Stimulated activated CD4-positive, alpha-beta T cell treated with anti-CD3 and anti-CD28 coated beads, TNF-alpha, amount 100 ng/mL, for 1 hour (primary cell): ENCODE measurements at places on chromosomes 12 and 14.
A peak's percentile ranks its signal among the peaks of the same experiment; 100 is the strongest.

- no peak for DNase-seq
Observed at GRCh38 chr14:64646103-64646502, 58.1 kb upstream of the PLEKHG3 start.

DNA sequence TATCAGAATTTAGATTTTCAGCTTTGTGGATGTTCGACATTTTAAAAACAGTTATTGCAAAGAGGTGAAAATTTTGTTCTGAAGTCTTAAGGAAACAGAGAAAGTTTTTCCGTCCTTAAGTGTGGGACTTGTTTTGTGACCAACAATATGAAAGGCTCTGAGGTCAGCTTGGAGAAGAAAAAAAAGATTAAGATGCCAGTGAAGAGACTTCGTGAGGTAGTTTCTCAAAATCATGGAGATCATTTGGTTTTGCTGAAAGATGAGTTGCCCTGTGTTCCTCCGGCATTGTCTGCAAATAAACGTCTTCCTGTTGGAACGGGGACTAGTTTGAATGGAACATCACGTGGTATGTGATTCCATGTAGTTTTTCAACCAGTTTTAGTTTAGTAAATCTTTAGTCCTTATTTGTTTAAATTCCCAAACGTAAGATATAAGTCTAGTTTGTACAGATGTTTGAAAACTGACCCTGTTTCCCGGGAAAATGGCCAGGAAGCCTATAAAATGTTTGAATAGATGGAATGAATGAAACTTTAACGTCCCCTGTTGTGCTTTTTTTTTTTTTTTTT, 682 bp downstream of the KIAA0586 start:
- no peak for DNase-seq

- no peak for DNase-seq
Observed at GRCh38 chr12:7758766-7759140, 6.3 kb upstream of the NANOGNB start.

- DNase-seq, result no peak
Observed at GRCh38 chr12:121794534-121795033, 1.1 kb upstream of the RHOF start.

- DNase-seq, result peak; percentile 78
Observed at GRCh38 chr14:106605548-106606448, 1079.4 kb downstream of the TMEM121 start.

GRCh38 chr12:101563212-101563611, 31.6 kb upstream of the MYBPC1 start:
- DNase-seq, result no peak

DNA sequence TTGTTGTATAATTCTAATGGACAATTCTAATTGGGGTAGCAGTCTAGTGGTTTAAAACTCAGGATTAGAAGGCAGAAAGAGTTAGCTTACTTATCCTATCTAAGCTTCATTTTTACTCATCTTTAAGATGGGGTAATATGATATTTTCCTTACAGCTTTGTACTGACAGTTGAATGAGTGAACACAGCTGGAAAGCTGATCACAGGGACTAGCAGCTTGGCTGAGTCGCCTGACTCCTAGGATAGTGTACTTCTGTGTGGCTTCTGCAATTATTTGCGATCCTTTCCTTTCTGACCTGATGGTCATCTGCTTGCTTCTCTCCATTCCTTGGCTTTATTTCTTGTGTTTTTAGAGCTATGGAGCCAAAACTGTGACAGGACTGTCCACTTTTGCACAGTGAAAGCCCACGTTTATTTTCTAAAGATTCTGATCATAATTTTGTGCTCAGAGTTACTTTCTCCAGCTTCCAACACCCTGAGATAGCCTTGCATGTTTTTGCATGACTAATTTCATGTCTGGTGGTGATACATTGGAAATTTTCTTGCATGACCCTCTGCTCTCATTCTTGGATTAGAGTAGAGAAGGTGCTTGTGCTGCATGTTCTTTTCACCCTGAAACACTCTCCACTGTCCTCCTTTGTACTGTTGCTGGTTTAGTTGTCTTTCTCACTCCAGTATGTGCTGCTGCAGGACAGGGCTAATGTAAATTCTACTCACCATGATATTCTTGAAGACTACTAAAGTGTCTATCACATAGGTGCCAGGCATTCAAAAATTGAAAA, 377.0 kb upstream of the ATP2B1 start:
- no peak for DNase-seq

DNA sequence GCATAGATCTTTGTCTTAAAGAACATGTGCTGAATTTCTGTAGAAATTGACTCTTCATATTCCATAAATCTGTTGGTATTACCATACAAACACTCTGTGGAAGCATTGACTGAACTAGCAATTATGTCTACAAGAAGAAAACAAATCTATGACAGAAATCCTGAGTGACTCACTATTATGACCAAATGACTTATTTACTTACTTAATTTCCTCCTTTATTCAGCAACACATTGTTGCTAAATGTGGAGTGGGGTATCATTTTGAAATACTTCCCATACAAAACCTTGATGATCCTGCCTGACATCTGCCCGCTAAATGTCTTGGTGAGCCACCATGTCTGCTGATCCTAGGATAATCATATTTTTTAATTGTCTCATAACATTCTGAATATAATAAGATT, 99.1 kb upstream of the SLCO1C1 start:
- DNase-seq, result no peak

GRCh38 chr12:69350002-69350626, 1.9 kb downstream of the LYZ start:
- DNase-seq, result no peak

DNA sequence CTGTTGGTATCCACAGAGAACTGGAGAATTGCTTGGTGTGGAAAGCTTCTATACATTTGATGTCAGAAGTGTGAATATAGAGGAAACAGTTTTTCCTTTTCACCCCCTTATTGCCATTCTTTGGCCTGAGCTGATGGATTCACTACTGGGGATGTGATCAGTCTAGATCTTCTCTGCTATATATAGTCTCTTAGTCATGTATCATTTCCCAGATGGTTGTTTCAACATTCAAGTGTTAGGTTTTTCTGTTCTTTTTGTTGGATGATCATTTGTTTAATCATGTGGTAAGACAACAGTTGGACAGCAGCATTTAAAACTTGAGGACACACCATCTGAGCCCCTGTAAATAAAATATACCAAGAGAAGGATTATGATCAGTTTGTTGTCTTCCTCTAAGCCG, 29.6 kb downstream of the TMX1 start:
- DNase-seq, result no peak

- DNase-seq, result no peak
Observed at GRCh38 chr12:121330692-121331091, 21.5 kb downstream of the ANAPC5 start.

GRCh38 chr12:123428591-123428990, 7.9 kb downstream of the RILPL2 start:
- no peak for DNase-seq

GRCh38 chr12:126507231-126507630, 1442.0 kb downstream of the AACS start:
- DNase-seq, result no peak

- DNase-seq, result no peak
Observed at GRCh38 chr12:473198-473597, 13.5 kb downstream of the B4GALNT3 start.

DNA sequence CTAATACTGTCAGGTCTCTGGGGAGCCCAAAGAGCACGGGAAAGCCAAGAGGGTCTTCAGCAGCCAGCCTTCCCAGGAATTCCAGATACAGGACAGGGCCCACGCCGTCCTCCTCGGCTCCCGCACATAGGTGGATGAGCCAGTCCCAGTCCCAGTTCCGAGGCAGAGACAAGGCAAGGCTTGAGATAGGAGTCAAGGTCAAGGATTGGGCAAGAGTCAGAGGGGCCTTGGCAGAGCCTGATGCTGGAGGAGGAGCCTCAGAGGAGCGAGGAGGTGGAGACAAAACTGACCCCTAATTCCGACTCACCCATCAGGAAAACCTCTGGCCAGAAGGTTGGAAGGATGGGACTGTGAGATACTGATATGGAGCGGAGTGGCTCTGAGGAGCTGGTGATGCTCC, 21.0 kb downstream of the KRT80 start:
- DNase-seq, result no peak

DNA sequence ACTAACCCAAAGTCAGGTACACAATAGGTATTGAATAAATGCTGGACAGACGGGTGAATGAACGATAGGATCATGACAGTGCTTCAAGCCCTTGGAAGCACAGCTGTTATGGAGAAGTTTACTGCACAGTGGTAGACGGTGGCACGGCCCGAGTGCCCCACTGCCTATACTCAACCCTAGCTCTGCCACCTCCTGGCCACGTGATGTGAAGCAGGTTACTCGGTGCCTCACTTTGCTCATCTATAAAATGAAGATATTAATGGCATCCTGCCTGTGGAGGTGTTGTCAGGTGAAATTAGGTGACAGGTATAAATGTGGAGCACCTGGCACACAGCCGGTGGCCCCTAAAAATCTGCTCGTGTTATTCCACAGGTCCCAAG, 5.8 kb downstream of the ASB2 start:
- DNase-seq, result peak; percentile 57

GRCh38 chr12:52630008-52630500, 11.7 kb upstream of the KRT73 start:
- no peak for DNase-seq

- DNase-seq, result no peak
Observed at GRCh38 chr12:80472911-80473500, 29.0 kb downstream of the PTPRQ start.

- DNase-seq, result no peak
Observed at GRCh38 chr12:106113824-106114446, 24.8 kb downstream of the NUAK1 start.

- no peak for DNase-seq
Observed at GRCh38 chr12:88529531-88530488, 50.5 kb downstream of the KITLG start.

- no peak for DNase-seq
Observed at GRCh38 chr14:77936138-77936639, 136.3 kb downstream of the ADCK1 start.

DNA sequence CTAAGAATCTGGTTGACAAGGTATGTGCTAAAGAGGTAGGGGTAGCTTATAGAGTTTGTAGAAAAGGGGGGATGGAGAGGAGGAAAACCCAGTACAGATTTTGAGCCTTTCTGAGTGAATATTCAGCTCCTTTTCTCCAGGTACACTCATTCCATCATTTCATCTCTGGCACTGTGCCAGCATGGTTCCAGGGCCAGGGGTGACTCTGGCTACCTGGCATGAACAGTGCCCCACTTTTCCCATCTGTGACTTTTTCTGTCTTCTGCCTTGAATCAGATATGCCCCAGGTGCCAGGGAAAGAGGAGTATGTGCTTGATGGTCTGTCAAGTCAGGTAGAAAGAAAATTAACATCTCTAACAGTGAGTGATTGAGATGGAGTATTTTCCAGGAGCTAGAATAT, 175.7 kb downstream of the CACNA1C start:
- DNase-seq, result no peak

- DNase-seq, result no peak
Observed at GRCh38 chr14:104689881-104690711, 678 bp downstream of the INF2 start.

GRCh38 chr12:100154474-100155247, 12.0 kb upstream of the BLTP3B start:
- peak; percentile 26 for DNase-seq

- no peak for DNase-seq
Observed at GRCh38 chr12:57049890-57050289, at the start of gene MYO1A. MYO1A (minus strand) TSS chr12:57050129; CDS start chr12:57048323, 1,806 bp downstream.

DNA sequence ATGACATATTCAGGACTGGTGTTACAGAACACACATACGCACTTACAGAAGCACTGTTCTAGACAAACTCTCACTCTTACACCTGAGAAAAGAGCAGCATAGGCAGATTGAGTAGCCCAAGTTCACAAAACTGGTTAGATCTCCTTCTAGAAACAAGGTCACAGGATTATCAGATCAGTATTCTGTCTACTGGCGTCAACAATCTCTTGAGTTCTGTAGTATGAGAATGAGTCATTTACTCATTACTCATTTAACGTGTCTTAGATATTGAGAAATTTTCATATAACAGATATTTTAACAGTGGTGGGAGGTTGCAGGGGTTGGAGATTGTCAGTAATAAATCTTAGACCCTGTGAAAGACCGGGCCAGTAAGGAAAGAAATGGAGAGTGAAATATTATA, 2.8 kb upstream of the TSPAN8 start:
- no peak for DNase-seq

GRCh38 chr12:129830796-129831195, 73.0 kb downstream of the TMEM132D start:
- DNase-seq, result no peak

- no peak for DNase-seq
Observed at GRCh38 chr12:41287500-41288141, 99.5 kb downstream of the PDZRN4 start.

DNA sequence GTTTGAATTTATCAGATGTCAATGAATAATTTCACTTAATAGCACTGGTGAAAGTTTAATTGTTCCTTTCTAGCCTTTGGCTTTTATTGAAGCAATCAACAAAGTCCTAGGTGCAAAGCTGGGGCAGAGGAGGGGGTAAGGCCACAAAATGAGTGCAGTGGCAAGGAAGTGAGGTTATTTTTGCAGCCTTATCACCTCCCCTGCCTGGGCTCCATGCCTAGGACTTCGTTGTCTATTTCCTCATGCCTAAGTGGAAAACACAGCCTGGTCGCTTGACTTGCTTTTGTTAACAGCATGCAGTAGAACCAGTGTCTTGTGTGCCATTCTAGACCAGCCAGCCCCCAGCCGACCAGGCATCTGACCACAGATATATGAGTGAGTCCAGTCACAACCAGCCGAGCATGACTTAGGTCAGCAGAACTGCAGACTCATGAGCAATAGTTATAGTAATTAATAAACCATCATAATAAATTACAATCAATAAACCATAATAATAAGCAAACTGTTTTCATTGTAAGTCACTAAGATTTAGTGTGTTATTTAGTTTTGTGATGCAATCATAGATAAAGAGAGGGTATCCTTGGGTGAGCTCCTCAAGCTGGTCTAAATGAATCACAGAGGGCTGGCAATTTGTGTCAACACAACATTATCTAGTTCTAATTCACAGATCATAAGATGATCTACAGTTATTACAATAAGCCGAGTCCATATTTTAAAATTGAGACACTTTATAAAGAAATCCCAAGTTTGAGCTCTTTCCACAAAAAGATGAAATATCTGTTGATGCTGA, 156.8 kb downstream of the GLT1D1 start:
- DNase-seq, result no peak

DNA sequence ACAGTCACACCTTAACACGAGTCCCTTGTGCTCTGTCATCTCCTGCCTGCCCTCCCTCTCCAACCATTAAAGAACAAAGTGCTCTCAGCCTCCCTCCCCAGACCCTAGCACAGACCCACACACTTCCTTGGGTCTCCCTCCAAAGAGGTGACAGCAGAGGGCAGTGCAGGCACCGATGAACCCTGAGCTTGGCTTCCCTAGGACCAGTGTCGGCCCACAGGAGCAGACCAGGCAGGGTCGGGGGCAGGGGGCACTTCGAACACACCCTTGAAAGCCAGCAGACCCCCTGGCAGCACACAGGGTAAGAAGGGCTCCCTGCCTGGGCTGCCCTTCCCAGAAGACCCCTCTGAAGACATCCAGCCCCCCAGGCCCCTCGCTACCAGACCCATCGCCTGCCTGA, 7.0 kb downstream of the CDK2AP1 start:
- DNase-seq, result no peak
